GM23338 (cell line): ENCODE measurements at places on chromosomes 12 and 14. TPM values are rescaled to one million over a fixed set of nuclear protein-coding genes. Genes with fewer than 3 reads are reported as not detected.

DNA sequence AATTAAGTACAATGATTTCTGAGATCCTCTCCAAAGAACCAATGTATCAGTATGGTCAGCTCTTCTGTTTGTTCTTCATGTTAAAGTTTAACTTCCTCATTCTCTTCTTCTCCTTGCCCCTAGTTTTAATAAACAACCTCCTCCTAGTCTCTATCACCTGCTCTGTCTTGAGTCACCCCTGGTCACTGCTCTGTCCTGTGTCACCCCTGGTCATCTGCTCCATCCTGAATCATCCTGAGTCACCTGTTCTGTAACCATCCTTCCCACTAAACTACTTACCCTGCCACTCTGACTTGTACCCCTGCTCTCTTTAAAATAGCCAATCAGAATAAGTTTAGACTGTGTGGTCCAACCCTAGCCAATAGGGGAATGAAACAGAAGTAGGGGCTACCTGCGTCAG lies 100.5 kb downstream of the ALG10B start:
- no peak for DNase-seq

DNA sequence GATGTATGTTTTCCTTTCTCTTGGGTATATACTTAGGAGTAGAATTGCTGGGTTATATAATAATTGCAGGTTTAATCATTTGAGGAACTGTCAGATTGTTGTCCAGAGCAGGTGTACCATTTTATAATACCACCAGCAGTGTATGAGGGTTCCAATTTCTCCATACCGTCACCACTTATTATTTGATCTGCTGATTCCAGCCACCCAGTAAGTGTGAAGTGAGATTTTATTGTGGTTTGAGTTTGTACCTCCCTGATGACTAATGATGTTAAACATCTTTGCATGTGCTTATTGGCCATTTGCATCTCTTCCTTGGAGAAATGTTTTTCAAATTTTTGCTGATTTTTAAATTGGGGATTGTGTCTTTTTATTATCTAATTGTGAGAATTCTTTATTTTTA lies 15.1 kb downstream of the NCKAP5L start:
- no peak for DNase-seq

LUM gene
- total RNA-seq: not detected in 2 replicates

GRCh38 chr14:102776761-102777710 lies at the start of gene TRAF3:
TSS of gene TRAF3 (plus strand) at chr14:102777449. CDS start at chr14:102870202, 92,753 bp downstream.
- DNase-seq: peak; percentile 65
